ENCODE measurements at places on chromosomes 4 and X.
A peak's percentile ranks its signal among the peaks of the same experiment; 100 is the strongest.

DNA sequence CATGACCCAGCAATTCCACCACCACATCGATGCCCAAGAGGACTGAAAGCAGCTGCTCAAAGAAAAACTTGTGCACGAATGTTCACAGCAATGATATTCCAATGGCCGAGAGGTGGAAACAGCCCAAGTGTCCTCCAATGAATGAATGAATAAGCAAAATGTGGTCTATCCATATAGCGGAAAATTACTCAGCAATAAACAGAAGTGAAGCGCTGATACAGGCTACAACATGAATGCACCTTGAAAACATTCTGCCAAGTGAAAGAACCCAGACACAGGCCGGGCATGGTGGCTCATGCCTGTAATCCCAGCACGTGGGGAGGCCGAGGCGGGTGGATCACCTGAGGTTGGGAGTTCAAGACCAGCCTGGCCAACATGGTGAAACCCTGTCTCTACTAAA lies 5.2 kb upstream of the SLC2A9 start:
- no peak for DNase-seq

GRCh38 chr4:16416601-16417000 lies 190.3 kb upstream of the TAPT1 start:
- DNase-seq, result no peak

DNA sequence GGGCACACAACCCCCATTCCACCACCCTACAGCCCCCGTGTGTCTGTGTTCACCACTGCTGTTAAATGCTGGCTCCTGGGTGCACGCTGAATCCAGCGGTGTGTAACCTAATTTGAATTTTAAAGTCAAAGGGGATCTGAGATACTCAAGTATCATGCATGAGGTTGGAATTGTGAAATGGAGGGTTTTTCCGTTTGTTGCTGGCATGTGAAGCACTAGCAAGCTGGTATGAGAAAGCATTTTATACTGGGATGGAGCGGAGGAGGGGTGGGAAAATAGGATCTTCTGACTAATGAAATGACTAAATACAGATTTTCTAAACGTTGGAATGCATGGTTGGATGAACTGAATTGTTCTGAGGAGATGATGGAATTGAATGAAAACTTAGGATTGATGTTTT lies 36.9 kb upstream of the FAT1 start:
- no peak for DNase-seq

DNA sequence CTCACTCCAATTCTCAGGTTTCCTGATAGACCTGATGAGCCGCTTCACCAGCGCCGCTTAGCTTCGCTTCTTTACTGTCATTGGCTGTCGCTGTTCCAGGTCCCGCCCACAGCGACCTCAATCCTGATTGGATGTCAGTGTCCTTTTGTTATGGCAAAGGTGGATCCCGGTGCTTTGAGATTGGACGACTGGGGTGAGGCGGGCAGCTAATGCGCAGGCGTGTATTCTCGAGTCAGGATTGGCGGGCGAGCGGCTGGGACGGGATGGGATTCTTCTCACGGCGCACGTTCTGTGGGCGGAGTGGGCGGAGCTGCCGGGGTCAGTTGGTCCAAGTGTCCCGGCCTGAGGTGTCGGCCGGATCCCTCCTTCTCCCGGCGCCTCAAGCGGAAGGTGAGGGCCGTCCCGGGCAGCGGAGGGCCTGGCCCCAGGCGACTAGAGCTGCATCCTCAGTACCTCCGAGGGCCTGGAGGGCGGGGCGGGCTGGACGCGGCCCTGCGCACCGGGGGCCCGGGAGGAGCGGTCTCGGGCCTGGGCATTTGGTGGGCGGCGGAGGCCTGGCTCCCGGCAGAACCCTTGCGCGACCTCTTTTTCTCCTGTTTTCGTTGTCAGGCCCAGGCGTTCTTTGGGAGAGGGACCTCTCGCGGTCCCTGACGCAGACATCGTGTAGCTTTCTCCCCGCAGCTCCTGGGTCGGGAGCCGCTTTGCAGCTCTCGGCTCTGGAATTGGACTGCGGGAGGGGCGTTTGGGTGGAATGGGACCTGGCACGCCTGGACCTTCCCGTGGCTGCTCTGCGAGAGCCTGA lies at the start of gene SCOC:
SCOC (plus strand) TSS at position 319 of the 802 bp plus-strand sequence. CDS start 5,525 bp downstream, outside the sequence.
- peak; percentile 96 for DNase-seq

GRCh38 chr4:57148831-57149505 lies 38.8 kb upstream of the IGFBP7 start:
- DNase-seq, result no peak

DNA sequence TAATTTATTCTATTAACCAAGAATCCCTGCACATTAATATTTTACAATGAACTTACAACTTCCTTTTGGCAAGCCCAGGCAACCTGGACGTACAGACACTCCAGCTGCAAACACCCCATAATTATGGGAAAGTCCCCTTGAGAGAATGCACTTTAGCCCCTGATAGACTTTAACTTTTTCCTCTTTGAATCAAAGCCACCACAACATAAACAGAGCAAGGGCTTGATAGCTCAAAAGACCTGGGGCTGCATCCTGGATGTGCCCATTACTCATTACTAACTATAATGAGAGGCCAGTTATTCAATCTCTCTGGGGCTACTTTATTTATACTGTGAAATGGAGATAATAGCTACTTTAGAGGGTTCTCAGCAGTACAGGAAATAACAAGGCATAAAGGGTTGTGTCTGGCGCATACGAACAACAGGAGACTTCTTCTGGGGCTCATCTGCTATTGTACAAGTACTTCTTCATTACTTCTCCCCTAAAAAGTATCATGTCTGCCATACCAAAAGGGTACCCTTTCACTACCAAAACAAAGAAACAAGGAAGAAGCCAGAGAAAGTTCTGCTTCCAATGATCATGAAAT lies 54.9 kb downstream of the CASK start:
- DNase-seq, result no peak

GRCh38 chr4:22676063-22676462 lies 16.7 kb upstream of the GBA3 start:
- DNase-seq, result no peak

DNA sequence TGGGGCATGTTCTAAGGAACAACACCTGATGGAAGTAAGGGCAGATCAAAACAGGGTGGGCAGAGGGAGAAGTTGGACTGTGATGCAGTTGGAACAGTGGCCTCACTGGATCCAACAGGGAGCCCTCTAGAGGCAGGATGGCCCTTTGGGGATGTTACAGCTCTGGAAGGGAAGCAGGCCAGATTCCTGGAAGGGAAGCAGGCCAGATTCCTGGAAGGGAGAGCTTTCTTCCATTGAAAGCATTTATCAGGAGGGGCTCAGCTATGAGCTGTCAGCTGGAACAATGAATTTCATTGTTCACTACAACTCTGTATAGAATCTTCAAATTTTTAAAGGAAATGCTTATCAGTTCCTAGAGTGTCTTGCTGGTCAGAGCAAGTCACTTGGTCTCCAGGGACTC lies 17.7 kb downstream of the IL15 start:
- DNase-seq, result no peak

GRCh38 chr4:187444061-187444460 lies 551.5 kb upstream of the ZFP42 start:
- no peak for DNase-seq

DNA sequence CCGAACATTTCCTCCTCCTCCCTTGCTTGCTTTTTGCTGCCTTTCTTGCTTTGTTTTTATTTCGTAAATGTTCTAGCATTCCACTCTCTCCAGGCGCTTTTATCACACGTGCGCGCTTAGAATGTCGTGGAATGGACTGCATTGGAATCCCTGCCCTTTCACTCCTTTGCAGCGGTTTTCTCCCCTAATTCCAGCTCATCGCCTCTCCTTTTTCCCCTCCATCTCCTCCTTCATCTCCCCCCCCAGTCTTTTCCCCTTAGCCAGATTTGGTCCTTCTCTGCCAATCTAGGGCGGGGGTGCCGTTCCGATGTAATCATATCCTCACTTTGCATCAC lies 579 bp downstream of the OGT start:
- DNase-seq, result no peak

GRCh38 chr4:181289198-181289597 lies 954.0 kb upstream of the TENM3 start:
- DNase-seq, result no peak

DNA sequence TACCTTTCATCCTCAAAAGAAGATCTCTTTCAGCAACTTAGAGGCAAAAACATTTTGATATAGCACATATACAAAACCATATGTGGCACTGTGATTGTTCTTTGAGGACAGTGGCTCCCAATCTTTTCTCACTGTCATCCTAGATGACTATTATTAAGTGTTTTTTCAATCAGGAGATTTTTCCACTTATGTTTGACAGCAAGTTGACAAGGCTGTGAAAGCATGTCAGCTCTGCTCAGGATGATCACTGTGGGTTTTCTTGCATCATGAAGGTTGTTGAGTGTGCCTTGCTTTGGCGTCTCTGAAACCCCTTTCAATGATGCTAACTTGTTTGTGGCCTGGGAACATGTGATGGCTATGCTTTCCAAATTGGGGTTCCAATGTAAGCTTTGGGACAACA lies 20.2 kb upstream of the NSUN7 start:
- DNase-seq, result no peak

GRCh38 chr4:15162465-15163283 lies 160.4 kb downstream of the CPEB2 start:
- no peak for DNase-seq

GRCh38 chr4:86976801-86977485 lies 42.1 kb downstream of the AFF1 start:
- no peak for DNase-seq

GRCh38 chrX:109485470-109486340 lies 3.8 kb upstream of the GUCY2F start:
- DNase-seq, result no peak

- DNase-seq, result no peak
Measured at GRCh38 chr4:7944599-7945220, 5.0 kb upstream of the AFAP1 start.

DNA sequence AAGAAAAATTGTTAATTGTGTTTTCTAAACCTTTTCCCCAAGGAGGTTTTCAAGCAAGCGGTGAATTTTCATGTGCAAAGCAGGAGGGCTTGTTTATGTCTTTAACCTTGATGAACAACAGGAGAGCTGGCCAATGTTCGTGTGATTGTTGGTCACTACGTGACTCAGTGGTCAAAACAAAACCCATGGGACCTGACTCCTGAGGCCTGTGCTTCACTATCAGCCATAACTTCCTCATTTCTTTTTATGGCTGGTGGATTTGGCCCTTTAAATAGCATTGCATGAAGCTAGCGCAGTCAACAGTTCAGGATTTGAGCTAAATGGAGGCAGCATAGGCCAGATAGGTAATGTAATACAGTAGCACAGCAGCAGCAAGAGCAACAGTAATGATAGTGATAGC lies 80.5 kb downstream of the MID1IP1 start:
- DNase-seq, result no peak

- no peak for DNase-seq
Measured at GRCh38 chr4:17063888-17064287, 165.4 kb upstream of the LDB2 start.

GRCh38 chr4:158630893-158631292 lies 40.8 kb downstream of the C4orf46 start:
- no peak for DNase-seq

GRCh38 chr4:152455311-152455710 lies 80.6 kb downstream of the FBXW7 start:
- DNase-seq, result no peak

DNA sequence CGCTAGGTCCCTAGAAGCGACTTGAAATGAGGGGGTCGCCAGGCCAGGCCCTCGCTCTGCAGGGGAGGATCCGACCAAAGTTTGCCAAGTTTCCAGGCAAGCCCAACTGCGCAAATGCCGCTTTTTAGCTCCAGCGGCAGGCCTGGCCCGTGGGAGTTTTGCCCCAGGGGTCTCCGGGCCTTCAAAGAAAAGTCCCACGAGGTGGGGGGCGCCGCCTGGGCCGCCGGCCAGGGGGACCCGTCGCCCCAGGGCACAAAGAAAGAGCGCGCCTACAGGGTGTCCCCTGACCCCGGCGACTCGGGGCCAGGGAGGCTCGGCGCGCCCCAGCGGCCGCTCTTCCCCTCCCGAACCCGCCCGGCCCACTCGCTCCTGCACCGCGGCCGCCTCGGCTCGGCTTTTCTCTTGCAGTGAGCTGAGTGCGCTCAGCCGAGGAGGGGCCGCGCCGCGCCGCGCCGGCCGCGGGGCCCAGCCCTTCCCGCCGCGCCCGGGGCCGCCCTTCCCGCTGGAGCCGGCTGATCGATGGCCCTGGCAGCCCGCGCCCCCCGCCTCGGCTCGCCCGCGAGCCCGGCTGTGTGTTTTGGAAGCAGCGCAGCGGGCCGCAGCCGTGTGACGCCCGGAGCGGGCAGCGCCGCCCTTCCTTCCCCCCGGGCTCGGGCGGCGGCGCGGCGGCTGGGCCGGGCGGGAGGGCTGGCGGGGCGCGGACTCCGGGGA lies 754 bp upstream of the KLF3 start:
- DNase-seq, result peak; percentile 35

GRCh38 chr4:138972956-138973801 lies 42.4 kb upstream of the NOCT start:
- DNase-seq, result no peak

DNA sequence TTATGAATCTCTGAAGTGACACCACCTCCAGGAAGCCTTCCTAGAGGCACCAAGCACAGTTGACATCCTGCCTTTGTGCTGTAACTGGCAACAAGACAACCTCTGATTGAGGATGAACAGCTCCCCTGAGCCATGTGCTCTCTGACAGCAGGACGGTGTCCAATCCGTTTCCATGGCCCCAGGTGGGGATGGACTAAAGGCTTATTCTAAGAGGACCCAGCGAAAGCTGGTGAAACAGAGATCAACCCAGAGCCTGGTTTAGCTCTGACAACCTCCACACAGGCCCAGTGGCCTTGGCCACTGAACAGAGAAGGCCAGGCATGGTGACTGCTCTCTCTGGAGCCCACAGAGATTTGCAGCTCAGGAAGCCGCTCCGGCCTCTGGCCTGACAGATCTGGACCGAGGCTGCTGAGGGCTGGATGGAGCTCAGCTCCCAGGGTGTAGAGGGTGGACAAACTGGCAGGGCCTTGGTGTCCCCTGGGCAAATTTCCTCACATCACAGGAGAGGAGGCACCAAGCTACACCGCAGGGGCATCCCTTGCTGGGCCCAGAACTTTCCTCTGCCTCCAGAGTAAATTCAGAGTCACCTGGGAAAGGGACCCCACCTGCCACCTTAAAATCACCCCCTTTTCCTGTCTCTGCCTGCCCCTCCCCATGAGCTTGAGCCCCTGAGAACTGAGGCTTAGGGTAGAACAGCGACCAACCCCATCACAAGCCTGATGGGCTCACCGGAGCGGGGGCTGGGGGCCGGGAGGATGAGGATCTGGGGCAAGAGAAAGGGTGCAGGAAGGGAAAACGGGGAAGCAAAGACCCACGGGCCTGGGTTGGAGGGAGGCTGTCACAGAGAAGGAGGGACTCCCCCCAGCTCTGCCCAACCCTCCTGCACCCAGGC lies 40.2 kb downstream of the HMX1 start:
- DNase-seq, result no peak

GRCh38 chrX:24150898-24151297 lies 1.4 kb downstream of the ZFX start:
- DNase-seq, result no peak
